ENCODE measurements at places on chromosomes 11 and 22.

DNA sequence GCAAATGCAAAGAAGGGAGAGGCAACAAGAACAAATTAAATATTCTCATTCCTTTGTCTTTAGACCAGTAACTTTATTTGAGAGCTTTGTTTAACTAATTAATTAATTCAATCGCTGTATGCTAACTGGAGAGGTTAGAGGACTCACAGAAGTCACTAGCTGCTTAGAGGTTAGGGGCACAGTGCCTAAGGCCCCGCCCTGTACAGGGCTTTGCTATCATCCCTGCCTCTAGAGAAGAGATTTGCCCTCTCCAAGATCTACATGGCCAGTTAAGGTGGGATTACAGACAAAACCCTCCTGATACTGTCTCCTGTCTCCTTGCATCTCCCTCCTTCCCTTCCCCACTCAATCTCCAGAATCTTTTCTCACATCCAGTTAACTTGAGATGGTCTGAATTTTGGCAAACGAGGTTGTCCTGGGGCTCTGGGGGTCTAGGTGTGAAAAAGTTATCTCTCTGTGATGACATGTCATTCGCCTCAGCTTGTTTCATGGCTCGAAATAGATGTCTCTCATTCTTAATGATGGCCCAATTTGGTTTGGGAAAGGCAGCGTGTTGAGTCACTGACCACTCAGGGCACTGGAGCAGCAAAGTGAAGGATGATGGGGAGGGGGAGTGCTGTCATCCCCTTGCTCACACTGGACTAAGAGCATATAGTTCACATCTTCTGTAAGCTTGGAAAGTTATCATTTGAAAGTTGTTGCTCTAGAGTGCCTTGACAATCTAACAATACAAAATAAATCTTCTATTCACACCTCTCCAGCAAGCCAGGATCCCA is 190.9 kb downstream of the KIRREL3 start:
- no peak for DNase-seq

DNA sequence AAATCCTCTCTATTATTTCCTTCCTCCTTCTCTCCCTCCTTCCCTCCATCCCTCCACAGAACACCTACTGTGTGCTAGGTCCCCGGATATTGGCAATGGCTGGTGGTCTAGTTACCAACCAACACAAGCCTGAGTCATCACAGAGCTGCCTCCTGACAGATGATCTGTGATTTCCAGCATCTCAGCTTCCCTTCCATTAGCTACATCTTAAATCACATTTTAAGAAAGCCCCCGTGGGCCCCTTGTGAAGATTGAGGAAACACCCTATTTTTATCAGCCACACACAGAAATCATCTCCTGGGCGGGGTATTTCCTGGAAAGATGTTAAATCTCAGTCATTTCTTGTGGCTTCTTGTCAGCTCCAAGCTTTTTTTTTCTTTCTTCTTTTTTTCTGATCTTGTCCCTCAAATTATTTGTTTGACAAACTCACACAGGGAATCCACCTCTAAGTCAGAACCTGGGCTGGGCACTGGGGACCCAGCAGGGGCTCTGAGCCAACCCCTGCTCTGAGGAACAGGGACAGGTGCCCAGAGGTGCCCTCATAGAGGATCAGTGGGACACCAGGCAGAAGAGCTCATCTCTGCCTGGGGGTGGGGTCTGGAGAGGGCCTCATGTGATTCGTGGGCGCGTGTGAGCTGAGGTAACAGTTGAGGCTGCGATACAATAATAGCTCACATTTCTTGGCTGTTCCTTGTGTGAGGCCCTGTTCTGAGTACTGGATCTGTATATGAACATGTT is 42.4 kb downstream of the CACNA1I start:
- DNase-seq: no peak

GRCh38 chr11:11313426-11313825 is 39.6 kb downstream of the CSNK2A3 start:
- DNase-seq: peak; percentile 80

GRCh38 chr11:2300936-2301630 is 635 bp downstream of the C11orf21 start:
- no peak for DNase-seq

DNA sequence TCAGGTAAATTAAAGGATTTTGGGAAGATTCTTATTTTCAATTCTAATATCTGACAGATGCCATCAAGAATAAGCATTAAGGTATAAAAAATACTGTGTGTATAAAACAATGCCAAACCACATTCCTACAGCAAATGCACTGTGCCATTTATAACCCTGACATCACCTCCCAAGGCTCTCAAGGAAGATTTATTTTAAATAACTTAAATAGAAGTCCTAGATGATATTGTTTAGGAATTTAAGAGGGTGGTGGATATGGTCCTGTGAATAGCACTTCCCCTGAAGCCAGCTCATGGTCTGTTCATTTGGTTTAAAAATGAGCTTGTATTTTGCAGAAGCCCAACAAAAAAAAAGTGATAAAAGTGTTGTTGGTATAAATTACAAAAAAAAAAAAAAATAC is 32.1 kb downstream of the PPIL2 start:
- DNase-seq: peak; percentile 70

Measured in kidney capillary endothelial cell (primary cell).